ENCODE measurements at places on chromosomes 3 and 15. TPM values are rescaled to one million over a fixed set of nuclear protein-coding genes. Genes with fewer than 3 reads are reported as not detected.

DNA sequence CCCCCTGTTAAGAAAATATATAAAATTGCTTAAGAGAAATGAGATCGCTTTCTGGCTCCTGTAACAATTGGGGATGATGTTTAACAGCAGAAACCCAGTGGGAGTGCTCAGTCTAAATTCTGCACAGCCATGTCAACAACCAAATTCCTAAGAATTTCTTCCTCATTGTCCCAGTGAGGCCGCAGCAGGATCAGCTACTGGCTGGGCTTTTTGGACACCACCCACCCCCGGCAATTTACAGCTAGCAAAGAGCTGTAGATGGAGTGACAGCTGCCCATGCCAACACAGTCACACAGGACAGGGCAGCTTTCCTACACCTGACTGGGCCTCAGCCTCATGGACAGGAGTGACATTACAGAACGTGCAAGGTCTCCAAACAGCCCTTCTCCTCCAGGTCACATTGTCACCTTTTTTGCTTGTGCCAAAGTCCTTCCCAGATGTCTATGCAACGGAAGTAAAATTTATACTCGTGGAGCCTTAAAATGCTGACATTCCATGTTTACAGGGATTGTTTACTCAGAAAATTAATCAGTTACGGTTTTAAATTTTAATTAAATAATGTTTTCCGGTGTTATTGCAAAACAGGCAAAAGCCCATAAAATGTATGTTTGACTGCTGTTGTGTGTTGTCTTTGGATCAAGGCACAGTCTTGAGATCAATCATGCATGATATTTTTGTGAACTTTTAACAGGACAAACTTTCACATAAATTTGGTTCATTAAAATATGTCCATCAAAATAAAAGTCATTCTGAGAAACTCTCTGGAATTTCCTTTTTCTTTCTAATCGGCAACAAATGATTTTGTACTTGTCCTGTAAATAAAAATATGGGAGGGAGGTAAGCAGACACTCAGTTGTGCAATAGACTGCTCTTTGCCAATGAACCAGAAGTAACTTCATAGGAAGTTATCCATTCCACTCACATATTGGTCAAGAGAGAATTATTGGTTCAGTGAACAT, 943.2 kb downstream of the MCTP2 start:
- no peak overlapping the region for H3K27ac ChIP-seq
- no peaks in the 10 kb centered on the region for H3K27me3 ChIP-seq
- no peak overlapping the region for H3K4me3 ChIP-seq
- no peak for DNase-seq

The SNX22 gene
- 12.9 TPM for total RNA-seq

The PLEKHO2 gene
- 18.9 TPM for total RNA-seq

The SPATA12 gene
- not detected for total RNA-seq

The IL17RC gene
- total RNA-seq: 7.3 TPM

The GABRR3 gene
- not detected for total RNA-seq

GRCh38 chr3:177852001-177852807, 654.9 kb upstream of the TBL1XR1 start:
- H3K4me1 ChIP-seq: peaks cover 6% of the 10 kb centered on the region
- H3K27me3 ChIP-seq: no peaks in the 10 kb centered on the region
- no peak overlapping the region for H3K27ac ChIP-seq
- H3K4me3 ChIP-seq: no peak overlapping the region

The C3orf49 gene
- total RNA-seq: not detected

GRCh38 chr15:45376967-45377608, 1.3 kb downstream of the GATM start:
- H3K27ac ChIP-seq: no peak overlapping the region
- DNase-seq: no peak
- peaks cover 62% of the 10 kb centered on the region for H3K27me3 ChIP-seq
- H3K4me1 ChIP-seq: peaks cover 30% of the 10 kb centered on the region
- H3K4me3 ChIP-seq: peak overlapping the region; percentile 92

DNA sequence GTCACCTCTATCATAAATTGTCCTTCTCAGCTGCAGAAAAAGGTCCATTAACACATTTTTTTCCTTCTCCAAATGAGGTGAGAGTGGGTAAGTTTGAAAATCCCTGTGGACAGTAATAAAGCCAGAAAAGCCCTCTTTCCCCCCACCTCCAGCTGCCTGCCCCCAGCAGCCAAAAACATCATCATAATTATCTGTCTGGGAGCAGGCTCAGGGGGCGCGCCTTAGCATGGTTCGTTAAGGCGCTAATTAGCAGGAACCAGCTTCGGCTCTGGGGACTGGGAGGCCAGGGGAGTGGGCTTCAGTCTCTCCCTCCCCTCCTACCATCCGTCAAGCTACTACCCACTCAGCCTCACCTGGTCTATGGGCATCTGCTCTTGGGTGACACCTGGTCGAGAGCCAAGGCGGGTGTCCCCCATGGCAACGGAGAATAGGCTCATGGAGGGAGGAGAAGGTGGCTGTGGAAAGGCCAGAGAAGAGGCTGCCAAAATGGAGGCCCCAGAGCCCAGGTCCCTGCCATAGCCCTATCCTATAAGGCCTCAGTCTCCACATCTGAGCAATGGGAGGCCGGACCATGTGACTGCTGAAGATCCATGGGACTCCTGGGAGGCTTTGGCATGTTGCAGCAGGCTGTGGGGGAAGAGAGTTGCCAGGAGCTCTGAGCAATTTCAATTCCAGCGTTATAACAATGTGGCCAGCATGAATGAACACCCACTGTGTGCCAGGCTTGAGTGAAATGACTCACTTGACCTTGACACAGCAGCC, 140.1 kb upstream of the LINGO1 start:
- H3K4me3 ChIP-seq: no peak overlapping the region
- H3K27ac ChIP-seq: no peak overlapping the region
- no peaks in the 10 kb centered on the region for H3K36me3 ChIP-seq
- H3K27me3 ChIP-seq: no peaks in the 10 kb centered on the region
- DNase-seq: no peak
- no peaks in the 10 kb centered on the region for H3K4me1 ChIP-seq

GRCh38 chr15:79942741-79943481, 28.1 kb downstream of the BCL2A1 start:
- H3K36me3 ChIP-seq: no peaks in the 10 kb centered on the region
- DNase-seq: no peak
- H3K4me1 ChIP-seq: no peaks in the 10 kb centered on the region
- H3K4me3 ChIP-seq: no peak overlapping the region

DNA sequence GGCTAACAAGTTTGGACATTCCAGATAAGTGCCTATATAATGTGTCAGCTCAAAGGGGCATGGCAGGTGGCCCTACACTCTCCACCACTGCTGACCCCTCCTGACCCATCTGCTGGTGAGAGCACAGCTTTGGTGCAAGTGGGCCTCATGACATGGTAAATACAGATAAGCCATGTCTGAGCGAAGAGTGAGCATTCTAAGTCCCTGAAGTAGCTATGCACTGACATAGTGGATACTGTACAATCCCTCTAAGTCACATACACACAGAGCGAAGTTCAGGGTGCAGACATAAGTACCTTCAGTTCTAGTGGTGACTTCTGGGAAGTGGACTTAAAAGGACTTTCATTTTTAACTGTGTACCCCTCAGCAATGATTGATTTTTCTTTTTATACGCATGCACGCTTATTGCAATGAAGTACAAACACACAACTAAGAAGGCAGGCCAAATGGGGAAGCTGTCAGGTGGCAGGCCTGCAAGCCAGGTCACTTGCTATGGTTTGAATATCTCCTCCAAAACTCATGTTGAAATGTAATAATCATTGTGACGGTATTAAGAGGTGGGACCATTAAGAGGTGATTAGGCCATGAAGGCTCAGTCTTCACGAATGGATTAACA, 41.5 kb downstream of the TBC1D2B start:
- no peak for DNase-seq
- H3K4me3 ChIP-seq: no peak overlapping the region
- peaks cover 16% of the 10 kb centered on the region for H3K4me1 ChIP-seq

GRCh38 chr15:39078026-39078425, 502.9 kb upstream of the THBS1 start:
- no peaks in the 10 kb centered on the region for H3K4me1 ChIP-seq
- H3K4me3 ChIP-seq: no peak overlapping the region
- no peaks in the 10 kb centered on the region for H3K36me3 ChIP-seq
- no peaks in the 10 kb centered on the region for H3K27me3 ChIP-seq

- peaks cover 21% of the 10 kb centered on the region for H3K36me3 ChIP-seq
- no peak overlapping the region for H3K4me3 ChIP-seq
- DNase-seq: no peak
- H3K4me1 ChIP-seq: peaks cover 19% of the 10 kb centered on the region
- no peaks in the 10 kb centered on the region for H3K27me3 ChIP-seq
- no peak overlapping the region for H3K27ac ChIP-seq
Measured at GRCh38 chr3:64160000-64160695, 65.1 kb downstream of the PRICKLE2 start.

The CCDC9B gene
- total RNA-seq: not detected

DNA sequence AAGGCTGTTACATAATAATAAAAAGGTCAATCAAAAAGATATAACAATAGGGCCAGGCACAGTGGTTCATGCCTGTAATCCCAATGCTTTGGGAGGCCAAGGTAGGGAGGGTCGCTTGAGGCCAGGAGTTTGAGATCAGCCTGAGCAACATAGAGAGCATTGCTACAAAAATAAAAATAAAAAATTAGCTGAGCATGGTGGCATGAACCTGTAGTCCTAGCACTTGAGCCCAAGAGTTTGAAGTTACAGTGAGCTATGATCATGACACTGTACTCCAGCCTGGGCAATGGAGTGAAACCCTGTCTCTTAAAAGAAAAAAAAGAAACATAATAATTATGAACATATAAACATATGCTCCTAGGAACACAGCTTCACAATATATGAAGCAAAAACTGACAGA, 29.3 kb downstream of the AVEN start:
- no peak overlapping the region for H3K27ac ChIP-seq
- H3K4me3 ChIP-seq: no peak overlapping the region
- DNase-seq: no peak
- H3K27me3 ChIP-seq: no peaks in the 10 kb centered on the region

The EFHB gene
- 1.2 TPM for total RNA-seq

- no peaks in the 10 kb centered on the region for H3K36me3 ChIP-seq
- H3K27me3 ChIP-seq: peaks cover 2% of the 10 kb centered on the region
- H3K27ac ChIP-seq: no peak overlapping the region
- H3K4me1 ChIP-seq: no peaks in the 10 kb centered on the region
Measured at GRCh38 chr3:43028678-43029490, 49.8 kb downstream of the GASK1A start.

DNA sequence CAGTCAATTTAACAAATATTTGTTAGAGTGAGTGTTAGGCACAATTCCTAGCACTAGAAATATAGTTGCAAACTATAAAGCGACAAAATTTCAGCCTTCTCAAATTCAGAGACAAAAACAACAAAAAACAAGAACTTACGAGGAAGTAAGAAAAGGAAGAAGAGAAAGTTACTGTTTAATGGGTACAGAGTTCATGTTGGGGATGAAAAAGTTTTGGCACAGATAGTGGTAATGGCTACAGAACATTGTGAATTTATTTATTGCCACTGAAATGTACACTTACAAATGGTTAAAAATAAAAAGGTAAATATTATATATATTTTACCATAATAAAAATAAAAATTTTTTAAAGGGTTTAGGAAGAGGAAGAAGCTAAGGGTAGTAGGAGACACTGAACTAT, 21.3 kb downstream of the CCDC14 start:
- H3K27me3 ChIP-seq: no peaks in the 10 kb centered on the region
- H3K36me3 ChIP-seq: peaks cover 12% of the 10 kb centered on the region
- H3K4me3 ChIP-seq: no peak overlapping the region
- DNase-seq: no peak

The CHCHD4 gene
- 17.0 TPM for total RNA-seq

DNA sequence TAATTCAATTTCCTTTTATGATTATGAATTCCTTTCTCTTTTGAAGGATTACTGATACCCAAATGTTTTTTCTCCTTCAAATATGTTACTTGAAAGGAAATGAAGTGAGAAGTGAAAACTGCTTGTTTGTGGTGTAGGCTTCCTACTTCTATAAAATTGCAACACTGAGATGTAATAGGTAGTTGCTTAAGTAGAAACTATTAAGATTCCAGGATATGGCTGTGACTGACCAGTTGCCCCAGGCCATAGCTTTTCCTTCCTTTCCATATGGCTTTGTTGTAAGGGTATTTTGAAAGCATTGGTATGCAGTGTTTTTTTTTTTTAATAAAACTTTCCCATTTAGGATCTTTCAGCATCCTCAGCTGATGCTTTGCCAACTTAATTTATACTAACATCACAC, 28.5 kb downstream of the DNAJC13 start:
- no peak overlapping the region for H3K27ac ChIP-seq
- H3K36me3 ChIP-seq: peaks cover 10% of the 10 kb centered on the region
- no peak for DNase-seq
- H3K27me3 ChIP-seq: no peaks in the 10 kb centered on the region
- peaks cover 4% of the 10 kb centered on the region for H3K4me1 ChIP-seq

- no peak overlapping the region for H3K4me3 ChIP-seq
- DNase-seq: no peak
- no peaks in the 10 kb centered on the region for H3K27me3 ChIP-seq
- H3K4me1 ChIP-seq: no peaks in the 10 kb centered on the region
Measured at GRCh38 chr15:60416484-60416883, 18.7 kb upstream of the ANXA2 start.

DNA sequence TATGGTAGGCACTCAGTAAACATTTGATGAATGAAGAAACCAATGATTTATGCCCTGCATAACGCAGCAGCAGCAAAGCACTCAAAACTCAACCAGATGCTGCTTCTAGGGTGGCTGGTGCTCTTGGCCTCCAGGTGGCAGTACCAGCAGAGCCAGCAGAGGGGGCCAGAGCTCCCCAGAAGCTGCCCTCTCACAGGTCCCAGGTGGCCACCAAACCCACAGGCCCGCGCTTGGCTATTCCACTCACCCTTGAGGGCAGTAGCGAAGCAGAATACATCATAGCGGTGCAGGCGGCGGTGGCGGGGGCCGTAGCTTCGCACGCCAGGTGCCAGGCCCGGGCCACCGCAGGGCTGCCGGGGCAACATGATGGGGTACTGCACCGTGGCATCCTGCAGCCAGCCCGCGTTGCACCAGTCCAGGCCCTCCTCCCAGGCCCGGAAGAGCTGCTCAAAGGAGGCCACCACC, 16.6 kb downstream of the HAPLN3 start:
- no peak overlapping the region for H3K4me3 ChIP-seq
- H3K27me3 ChIP-seq: no peaks in the 10 kb centered on the region
- H3K27ac ChIP-seq: no peak overlapping the region
- H3K4me1 ChIP-seq: peaks cover 3% of the 10 kb centered on the region
- DNase-seq: peak; percentile 44

The GOLGA6A gene
- total RNA-seq: not detected

GRCh38 chr15:88624156-88624970, 3.2 kb downstream of the AEN start:
- H3K4me1 ChIP-seq: peaks cover 42% of the 10 kb centered on the region
- DNase-seq: no peak
- no peaks in the 10 kb centered on the region for H3K27me3 ChIP-seq
- H3K27ac ChIP-seq: no peak overlapping the region
- peak overlapping the region; percentile 98 for H3K4me3 ChIP-seq

DNA sequence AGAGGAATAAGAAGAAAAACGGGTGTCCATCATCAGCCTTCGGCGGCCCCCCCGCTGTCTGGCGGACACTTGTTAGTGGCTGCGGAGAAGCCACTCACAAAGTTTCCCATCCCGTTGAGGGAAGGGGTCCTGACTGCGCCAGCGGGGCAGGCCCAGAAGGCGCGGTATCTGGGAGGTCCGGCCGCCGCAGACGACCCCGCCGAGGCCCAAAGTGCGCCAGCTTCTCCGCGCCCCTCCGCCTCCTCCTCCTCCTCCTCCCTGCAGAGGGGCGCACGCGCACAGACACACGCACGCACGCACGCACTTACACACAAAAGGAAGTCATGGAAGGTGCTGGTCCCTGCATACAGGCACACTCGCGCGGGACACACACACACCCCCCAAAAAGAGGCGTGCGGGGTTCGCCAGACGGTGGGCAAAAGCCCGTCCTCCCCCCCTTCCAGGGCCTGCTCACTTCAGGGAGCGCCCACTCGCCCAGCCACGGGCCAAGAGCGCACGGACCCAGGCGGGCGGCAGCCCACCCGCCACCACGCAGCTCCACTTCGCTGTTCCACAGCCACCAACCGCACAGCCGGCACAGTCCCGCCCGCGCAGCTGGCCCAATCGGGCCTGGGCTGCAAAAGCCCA, 18.0 kb downstream of the ZNF148 start:
- peaks cover 13% of the 10 kb centered on the region for H3K4me1 ChIP-seq
- peaks cover 15% of the 10 kb centered on the region for H3K36me3 ChIP-seq
- DNase-seq: no peak

All from neural crest cell (in vitro differentiated cells).